ENCODE measurements at places on chromosomes 16 and 17. TPM values are rescaled to one million over a fixed set of nuclear protein-coding genes. Genes with fewer than 3 reads are reported as not detected.

Gene EFCAB13
- 1.8 TPM for total RNA-seq

Gene TUBB3
- total RNA-seq, result 205 TPM

Gene UTS2R
- total RNA-seq, result not detected

Gene P2RX5
- 23.6 TPM for total RNA-seq

Gene KRTAP4-3
- not detected for total RNA-seq

Gene TEKT5
- total RNA-seq, result not detected

Gene LRRC46
- total RNA-seq, result 2.8 TPM

Gene TMEM220
- total RNA-seq, result 3.0 TPM

Gene ACSM5
- not detected for total RNA-seq
